ENCODE measurements at places on chromosomes 6 and 20. TPM values are rescaled to one million over a fixed set of nuclear protein-coding genes. Genes with fewer than 3 reads are reported as not detected.

HLA-DOA gene
- 3.9 TPM for total RNA-seq

DNA sequence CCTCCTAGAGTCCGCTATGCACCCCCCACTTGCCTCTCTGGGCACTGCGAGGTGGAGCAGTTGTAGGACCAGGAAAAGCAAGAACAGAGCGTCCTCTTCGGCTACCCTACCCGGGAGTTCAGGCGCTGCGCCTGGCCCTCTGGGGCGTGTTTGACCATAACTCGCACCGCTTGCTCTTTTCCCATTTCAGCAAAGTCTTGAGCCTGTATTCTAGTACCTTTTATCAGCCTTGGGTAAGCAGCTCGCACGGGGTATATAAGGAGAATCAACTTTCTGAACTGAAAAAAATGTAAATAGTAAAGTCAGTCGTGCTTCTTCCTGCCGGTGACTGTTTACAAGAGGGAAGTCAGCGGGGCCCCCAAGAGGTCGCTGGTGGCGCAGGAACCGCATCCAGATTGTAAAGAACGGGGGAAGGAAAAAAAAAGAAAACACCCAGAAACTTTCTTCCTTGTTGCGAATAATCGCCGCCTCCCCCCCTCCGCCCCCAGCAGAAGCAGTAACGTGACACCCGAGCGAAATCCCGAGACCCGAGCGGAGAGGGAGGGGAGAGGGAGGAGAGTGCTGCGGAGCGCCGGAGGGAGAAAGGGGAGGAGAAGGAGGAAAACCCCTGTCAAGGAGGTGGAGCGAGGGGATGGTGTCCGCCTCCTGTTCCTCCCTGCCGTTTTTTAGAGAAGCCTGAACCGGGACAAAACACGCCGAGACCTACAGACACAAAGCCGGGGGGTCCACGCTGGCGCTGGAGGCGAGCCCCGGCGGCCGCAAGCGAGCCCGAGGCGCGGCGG, at the start of gene UST:
TSS of gene UST (plus strand) at position 668 of the 782 bp plus-strand sequence. CDS start 401 bp downstream, outside the sequence.
- H3K4me1 ChIP-seq: peaks cover 32% of the 10 kb centered on the region
- H3K36me3 ChIP-seq: peaks cover 2% of the 10 kb centered on the region
- peak within 1 kb of the TSS; percentile 98 for H3K4me3 ChIP-seq
- peak; percentile 63 for DNase-seq

DNA sequence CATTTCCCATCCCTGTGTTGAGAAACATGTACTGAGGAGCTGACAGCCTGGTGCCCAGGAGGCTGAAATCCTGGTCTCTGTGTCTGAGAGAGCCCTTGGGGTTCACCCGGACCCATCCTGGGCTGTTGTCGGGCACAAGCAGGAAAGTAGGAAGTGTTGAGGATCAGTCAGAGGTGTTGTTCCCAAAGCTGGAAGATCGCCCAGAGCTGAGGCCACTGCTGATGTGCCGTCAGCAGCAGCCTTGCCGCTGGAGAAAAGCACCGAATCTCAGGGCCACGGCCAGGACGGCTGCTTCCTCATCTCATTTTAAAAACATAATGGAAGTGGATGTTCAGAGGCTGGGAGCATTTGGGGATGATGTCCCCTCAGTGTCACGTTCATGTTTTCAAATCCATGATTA, 218.5 kb downstream of the UST start:
- no peaks in the 10 kb centered on the region for H3K4me1 ChIP-seq
- H3K4me3 ChIP-seq: no peak overlapping the region
- no peaks in the 10 kb centered on the region for H3K27me3 ChIP-seq
- H3K27ac ChIP-seq: no peak overlapping the region

DNA sequence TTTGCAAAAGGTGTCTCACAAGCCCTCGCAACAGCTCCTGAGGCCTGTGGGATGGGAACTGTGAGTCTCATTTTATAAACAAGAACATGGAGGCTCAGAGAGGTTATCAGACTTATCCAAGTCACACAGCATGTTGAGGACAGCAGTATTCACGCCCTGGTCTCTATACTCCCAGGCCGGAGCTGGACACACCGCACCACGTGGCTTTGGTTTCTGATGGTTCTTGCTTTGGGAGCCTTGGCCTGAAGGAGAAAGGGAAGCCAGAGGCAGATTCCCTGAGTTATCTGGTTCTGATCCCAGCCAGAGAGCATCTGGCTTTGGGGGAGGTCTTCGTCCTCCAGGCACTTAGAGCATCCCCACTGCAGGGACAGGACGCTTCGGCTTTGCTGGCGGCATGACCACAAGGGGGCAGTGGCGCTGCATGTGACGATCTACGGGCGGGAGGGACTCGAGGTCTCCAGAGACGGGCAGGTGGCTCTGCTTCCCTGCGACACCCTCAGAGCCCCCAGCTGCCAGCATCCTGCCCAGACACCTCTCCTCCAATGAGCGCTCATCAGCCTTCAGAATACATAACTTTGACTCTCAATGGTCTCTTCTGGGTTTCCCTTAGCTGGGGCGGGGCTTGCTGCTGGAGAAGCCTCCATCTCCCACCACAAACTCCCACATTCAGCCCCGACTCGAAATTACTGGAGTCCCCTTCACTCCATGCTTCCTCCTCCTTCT, 51.4 kb upstream of the SAYSD1 start:
- no peak overlapping the region for H3K4me3 ChIP-seq
- H3K4me1 ChIP-seq: peaks cover 8% of the 10 kb centered on the region
- H3K27ac ChIP-seq: no peak overlapping the region
- H3K27me3 ChIP-seq: peaks cover 7% of the 10 kb centered on the region
- peaks cover 3% of the 10 kb centered on the region for H3K36me3 ChIP-seq

DNA sequence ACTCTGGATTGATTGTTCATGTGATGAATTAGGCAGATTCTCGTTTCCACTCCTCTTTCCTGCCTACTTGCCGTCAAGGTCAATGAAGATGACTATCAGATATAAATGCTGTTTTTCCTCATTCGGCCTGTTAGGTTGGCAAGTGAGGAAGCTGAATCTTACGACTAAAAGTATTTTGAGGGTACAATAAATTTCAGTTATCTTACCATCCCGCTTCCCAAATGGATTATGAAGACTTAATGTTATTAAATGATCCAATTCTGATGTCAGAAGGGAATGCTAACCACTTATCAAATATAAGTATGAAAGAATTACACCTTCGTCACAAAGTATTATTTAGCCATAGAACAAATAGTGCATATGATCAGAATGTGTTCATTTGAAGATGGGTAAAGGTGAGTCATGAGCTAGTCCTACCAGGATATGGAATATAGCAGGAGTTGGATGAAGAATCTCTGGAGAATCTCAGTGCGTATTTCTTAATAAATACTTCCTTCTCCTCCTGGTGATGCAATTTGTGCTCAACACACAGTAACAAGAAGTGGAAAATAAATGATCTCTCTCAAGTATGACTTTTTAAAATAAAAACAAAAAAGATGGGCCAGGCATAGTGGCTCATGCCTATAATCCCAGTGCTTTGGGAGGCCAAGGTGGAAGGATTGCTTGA, 4.6 kb downstream of the GPLD1 start:
- H3K27me3 ChIP-seq: no peaks in the 10 kb centered on the region
- no peak overlapping the region for H3K27ac ChIP-seq
- no peak overlapping the region for H3K4me3 ChIP-seq
- no peaks in the 10 kb centered on the region for H3K36me3 ChIP-seq

DNA sequence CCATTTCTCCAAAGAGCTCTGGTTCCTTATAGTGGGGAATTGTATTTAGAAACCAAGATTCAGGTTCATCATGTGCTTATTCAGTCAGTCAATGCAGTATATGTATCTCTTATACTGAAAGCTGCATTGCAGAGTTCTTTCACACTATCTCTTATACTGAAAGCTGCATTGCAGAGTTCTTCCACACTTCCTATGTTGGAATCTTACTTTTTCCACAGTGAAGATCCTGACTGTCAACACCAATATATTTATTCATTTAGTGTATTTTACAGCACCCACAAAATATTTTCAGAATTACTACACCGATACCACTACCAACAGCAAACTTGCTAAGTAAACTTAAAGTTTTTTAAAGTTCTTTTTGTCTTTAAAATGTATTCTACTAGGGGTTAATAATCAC, 349.3 kb upstream of the MMS22L start:
- H3K27ac ChIP-seq: no peak overlapping the region
- no peaks in the 10 kb centered on the region for H3K4me1 ChIP-seq
- no peaks in the 10 kb centered on the region for H3K27me3 ChIP-seq
- no peak for DNase-seq
- H3K36me3 ChIP-seq: no peaks in the 10 kb centered on the region
- H3K4me3 ChIP-seq: no peak overlapping the region

- H3K27me3 ChIP-seq: no peaks in the 10 kb centered on the region
- no peaks in the 10 kb centered on the region for H3K4me1 ChIP-seq
- peaks cover 2% of the 10 kb centered on the region for H3K36me3 ChIP-seq
These were observed 433.7 kb downstream of the MAFB start for GRCh38 chr20:40255365-40255764.

- H3K27ac ChIP-seq: no peak overlapping the region
- DNase-seq: no peak
- H3K27me3 ChIP-seq: no peaks in the 10 kb centered on the region
- no peaks in the 10 kb centered on the region for H3K4me1 ChIP-seq
- H3K4me3 ChIP-seq: no peak overlapping the region
- H3K36me3 ChIP-seq: no peaks in the 10 kb centered on the region
These were observed 60.9 kb downstream of the TFAP2C start for GRCh38 chr20:56689852-56690485.
